ENCODE measurements at places on chromosomes 7 and 10. TPM values are rescaled to one million over a fixed set of nuclear protein-coding genes. Genes with fewer than 3 reads are reported as not detected.

GRCh38 chr7:43877968-43878864 lies 8.9 kb upstream of the MRPS24 start:
- no peak for DNase-seq

- DNase-seq: no peak
Measured at GRCh38 chr7:112232212-112232978, 25.9 kb downstream of the ZNF277 start.

DNA sequence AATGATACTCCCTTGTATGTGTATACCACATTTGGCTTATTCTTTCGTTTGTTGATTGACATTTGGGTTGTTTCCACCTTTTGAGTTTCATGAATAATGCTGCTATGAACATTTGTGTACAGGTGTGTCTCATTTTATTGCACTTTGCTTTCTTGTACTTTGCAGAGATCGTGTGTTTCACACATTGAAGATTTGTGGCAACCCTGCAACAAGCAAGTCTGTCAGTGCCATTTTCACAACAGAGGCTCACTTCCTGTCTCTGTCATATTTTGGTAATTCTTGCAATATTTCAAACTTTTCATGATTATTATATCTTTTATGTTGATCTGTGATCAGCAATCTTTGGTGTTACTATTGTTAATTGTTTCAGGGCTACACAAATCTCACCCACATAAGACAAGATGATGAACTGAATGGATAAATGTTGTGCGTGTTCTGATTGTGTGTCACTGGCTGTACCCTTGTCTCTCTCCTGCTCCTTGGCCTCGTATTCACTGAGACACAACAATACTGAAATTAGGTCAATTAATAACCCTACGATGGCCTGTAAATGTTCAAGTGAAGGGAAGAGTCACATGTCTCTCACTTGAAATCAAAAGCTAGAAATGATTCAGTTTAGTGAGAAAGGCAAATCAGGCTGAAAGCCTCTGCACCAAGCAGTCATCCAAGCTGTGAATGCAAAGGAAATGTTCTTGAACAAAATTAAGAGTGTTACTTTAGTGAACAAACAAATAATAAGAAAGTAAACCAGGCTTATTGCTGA lies 133.6 kb upstream of the JCAD start:
- DNase-seq: no peak

DNA sequence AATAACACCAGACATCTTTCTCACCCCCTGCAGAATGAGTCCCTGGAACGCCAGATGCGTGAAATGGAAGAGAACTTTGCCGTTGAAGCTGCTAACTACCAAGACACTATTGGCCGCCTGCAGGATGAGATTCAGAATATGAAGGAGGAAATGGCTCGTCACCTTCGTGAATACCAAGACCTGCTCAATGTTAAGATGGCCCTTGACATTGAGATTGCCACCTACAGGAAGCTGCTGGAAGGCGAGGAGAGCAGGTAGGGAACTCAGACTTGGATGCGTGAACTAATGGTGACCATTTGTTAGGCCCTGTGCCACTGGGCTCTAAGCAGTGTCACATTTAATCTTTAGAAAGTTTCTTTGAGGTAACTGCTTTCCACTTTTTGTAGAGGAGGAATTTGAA lies 7.1 kb downstream of the VIM start:
- DNase-seq: no peak

GRCh38 chr7:108246227-108246837 lies 116.2 kb upstream of the LAMB4 start:
- peak; percentile 89 for DNase-seq

DNA sequence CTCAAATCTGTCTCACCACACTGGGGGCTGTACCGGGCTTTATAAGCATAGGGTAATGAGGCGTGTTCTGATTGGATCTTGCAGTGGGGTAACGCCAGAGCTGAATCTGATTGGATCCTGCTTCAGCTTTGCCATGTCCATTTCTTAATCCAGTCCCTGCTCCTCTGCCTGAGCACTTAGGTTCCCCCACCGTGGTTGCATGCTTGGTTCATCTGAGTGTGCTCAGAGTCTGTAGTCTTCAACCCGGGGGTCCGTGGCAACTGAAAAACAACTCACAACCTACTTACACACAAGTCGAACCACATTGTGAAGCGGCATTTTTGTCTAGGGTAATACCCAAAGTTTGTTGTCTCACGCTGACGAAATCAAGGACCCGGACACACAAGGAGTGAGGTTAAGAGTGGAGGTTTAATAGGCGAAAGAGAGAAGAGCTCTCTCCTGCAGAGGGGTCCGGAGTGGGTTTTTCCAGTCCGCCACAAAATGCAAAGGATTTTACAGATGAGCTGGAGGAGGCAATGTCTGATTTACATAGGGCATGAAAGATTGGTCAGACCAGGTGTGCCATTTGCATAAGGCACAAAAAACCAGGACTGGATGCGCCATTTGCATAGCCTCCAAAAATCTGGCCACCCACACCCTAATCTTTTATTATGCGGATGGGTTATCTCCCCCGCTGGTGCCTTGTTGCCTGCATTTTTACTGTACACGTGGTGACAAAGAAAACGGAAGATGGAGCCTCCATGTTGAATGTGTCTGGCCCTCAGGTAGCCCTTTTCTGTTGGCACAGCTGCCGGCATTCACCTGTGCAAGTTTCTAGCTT lies 641.8 kb upstream of the FOXK1 start:
- DNase-seq: no peak

DNA sequence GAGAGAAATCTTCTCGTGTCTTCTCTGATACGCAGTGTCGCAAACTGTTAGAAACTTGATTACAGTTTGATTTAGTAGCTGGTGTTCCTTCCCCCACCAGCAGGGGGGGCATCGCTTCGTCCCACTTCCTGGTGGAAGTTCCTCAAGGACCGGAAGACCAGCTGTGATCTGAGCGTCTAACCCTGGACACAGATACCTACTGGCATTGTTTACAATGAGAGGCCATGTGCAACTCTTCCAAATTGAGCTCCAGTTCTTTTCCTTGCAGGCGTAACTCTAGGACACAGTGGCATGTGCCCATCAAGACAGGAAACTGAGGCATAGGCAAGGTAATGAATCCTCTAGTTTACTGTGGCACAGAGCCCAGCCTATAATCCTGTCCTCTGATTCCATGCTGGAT lies 219.0 kb downstream of the CCDC3 start:
- peak; percentile 15 for DNase-seq

DNA sequence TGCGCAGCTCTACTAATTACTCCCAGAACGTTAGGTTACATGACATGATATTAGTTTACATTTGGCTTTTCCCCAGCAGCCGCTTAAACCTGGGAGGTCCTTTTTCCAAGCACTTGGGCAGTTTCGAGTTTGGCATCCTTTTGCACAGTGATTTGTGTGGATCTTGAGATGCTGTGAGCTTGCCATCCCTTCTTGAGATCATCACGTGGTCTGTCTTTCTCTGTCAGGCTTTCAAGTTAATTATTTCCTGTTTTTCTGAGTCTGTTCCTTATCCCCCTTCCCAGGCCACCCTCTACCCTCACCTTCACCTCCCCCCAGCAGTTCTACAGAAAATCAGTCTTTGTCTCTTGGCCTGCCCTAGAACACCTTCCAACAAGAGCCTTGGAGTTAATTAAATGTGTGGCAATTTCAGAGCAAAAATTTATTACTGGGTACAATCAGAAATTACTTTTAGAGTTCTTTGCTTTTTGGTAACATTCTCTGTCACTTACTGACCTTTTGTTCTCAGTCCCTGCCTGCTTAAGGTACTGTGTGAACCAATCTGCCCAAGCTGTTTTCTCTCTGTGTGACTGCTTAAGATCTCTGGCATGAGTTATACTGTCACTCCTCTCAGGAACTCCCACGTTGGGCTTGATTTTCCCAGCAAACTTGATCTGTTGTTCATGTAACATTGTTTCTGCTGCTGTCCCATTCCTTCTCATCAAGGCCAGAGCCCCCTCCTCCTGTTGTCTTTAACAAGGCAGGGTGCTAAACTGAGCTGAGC lies 3.1 kb upstream of the SLF2 start:
- DNase-seq: no peak

DNA sequence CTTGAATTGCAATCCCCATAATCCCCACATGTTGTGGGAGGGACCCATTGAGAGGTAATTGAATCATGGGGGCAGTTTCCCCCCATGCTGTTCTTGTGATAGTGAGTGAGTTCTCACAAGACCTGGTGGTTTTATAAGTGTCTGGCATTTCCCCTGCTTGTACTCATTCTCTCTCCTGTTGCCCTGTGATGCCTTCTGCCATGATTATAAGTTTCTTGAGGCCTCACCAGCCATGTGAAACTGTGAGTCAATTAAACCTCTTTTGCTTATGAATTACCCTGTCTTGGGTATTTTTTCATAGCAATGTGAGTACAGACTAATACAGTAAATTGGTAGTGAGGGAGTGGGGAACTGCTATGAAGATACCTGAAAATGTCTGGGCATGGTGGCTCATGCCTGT lies 65.0 kb downstream of the ANKRD7 start:
- DNase-seq: no peak

DNA sequence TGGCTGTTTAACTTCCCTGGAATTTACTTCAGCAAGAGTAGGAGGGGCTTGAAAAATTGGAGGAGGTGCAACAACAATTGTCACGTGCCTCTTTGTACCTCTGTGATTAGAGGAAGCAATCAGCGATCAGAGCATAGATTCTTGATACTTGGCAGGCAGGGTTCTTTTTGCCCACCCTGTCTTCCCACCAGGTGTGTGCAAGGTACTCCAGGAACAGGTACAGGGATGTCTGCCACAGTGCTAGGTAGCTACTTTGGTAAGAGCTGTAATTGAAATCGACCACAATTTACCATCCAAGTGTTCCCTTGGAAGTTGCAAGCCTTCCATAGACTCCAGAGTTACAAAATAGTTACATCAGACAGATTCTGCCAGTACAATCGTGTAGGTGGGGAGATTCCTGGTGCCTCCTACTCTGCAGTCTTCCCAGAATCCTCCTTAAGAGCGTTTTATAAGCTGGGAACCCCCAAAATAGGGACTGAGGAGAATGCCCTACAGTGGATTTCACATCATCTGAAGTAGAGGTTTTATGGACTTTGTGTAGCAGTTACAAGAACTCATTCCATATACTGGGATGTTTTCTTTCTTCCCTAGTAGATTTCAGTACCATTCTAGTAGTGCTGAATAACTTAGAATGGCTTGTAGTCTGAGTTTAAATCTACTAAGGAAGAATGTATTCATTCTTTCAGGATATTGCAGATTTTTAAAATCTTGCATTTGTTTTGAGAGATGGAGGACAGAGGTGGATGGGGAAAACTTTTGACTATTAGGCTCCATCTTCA lies 101.9 kb downstream of the EXOC4 start:
- peak; percentile 27 for DNase-seq

GRCh38 chr7:41984888-41985287 lies 252.1 kb downstream of the GLI3 start:
- DNase-seq: no peak

- no peak for DNase-seq
Measured at GRCh38 chr10:24438800-24439199, 229.9 kb downstream of the KIAA1217 start.

GRCh38 chr10:55966101-55966500 lies 395.0 kb downstream of the ZWINT start:
- no peak for DNase-seq

- DNase-seq: peak; percentile 48
Measured at GRCh38 chr10:102449321-102450123, 1.8 kb downstream of the C10orf95 start.

DNA sequence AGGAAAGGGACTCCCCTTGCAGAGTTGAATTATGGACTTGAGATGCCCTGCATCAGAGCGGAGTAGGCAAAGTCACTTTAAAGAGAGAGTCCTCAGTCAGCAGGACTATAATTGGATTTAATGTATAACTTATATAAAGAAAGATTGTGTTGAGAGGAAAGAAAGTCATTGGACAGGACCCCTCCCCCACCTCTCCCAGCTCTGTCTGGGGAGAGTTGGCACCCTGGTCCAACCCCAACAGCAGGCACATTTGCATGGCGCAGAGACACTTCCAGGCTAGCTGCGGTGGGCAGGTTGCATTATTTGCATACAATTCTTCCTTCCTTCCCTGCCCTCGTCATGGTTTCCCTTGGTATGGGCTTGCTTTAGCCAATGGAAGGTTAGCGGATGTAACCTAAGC lies 46.1 kb upstream of the NPTX2 start:
- DNase-seq: no peak

- no peak for DNase-seq
Measured at GRCh38 chr10:13745271-13745670, 158.5 kb downstream of the PRPF18 start.

GRCh38 chr7:158272509-158273137 lies 315.0 kb downstream of the PTPRN2 start:
- no peak for DNase-seq

- DNase-seq: no peak
Measured at GRCh38 chr10:63710703-63711102, 189.5 kb downstream of the REEP3 start.

HOGA1 gene
- 1.4 TPM for total RNA-seq

CDH23 gene
- total RNA-seq: under 0.01 TPM

NOS3 gene
- total RNA-seq: 0.30 TPM

LHFPL3 gene
- total RNA-seq: not detected

LEP gene
- total RNA-seq: not detected

LIPF gene
- not detected for total RNA-seq

TRIM73 gene
- total RNA-seq: 1.4 TPM
